Stimulated activated CD8-positive, alpha-beta memory T cell treated with anti-CD3 and anti-CD28 coated beads, Interleukin-7, amount 100 ng/mL, for 4 hours (primary cell): ENCODE measurements at places on chromosomes 2 and 18.

- DNase-seq = no peak
Observed at GRCh38 chr2:145185696-145186095, 665.8 kb upstream of the ZEB2 start.

DNA sequence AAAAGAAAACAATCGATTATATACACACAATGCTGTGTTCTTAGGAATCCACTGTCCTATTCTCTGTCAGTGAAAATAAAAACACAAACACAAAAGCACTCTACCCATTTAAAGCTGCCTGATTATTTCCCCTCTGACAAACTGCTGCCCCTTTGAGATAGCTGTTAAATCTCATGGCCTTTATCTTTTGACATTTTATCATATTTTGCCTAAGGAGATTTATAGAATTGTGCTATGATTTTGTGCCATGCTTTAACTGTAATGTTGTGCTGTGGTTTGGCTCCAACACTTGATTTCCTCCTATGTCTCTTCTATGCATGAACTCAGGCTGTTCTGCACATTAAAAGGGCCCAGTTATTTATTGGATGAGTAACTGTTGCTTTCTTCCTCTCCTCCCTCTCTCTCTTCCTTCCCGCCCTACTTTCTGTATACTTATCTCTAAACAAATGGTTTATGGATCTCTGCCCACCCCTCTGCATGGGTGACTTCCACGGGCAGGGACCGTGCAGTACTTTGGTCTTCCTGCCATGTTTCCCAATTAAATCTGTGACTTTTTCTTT is 1096.6 kb downstream of the TSN start:
- no peak for DNase-seq

DNA sequence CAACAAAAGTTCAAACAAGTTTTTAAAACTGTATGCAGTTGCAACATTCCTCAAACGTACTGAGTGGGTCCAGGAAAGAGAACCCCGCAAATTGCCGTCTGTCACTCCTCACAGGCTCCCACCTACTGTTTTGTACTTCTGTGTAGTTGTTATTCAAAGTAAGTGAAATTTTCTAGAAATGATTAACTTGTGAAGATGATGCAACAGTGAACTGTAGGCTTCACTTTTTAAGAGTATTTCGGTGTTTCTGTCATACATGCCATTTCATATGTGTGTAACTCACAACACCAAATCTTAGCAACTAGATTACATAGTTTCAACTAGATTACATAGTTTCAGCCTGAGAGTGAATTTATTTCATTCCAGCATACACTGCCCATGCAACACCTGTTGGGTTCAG is 226.0 kb upstream of the TANK start:
- no peak for DNase-seq

- DNase-seq = no peak
Observed at GRCh38 chr2:2320486-2321199, 10.4 kb downstream of the MYT1L start.

- DNase-seq = no peak
Observed at GRCh38 chr18:11990539-11990938, 9.2 kb downstream of the IMPA2 start.

- no peak for DNase-seq
Observed at GRCh38 chr2:27145682-27146081, 3.1 kb upstream of the TCF23 start.

GRCh38 chr18:3044931-3045698 is 32.2 kb upstream of the LPIN2 start:
- DNase-seq = no peak

GRCh38 chr2:100214265-100214971 is 72.0 kb upstream of the AFF3 start:
- no peak for DNase-seq
